Calu3 (cell line): ENCODE measurements at places on chromosomes 16 and 17.
A peak's percentile ranks its signal among the peaks of the same experiment; 100 is the strongest.

DNA sequence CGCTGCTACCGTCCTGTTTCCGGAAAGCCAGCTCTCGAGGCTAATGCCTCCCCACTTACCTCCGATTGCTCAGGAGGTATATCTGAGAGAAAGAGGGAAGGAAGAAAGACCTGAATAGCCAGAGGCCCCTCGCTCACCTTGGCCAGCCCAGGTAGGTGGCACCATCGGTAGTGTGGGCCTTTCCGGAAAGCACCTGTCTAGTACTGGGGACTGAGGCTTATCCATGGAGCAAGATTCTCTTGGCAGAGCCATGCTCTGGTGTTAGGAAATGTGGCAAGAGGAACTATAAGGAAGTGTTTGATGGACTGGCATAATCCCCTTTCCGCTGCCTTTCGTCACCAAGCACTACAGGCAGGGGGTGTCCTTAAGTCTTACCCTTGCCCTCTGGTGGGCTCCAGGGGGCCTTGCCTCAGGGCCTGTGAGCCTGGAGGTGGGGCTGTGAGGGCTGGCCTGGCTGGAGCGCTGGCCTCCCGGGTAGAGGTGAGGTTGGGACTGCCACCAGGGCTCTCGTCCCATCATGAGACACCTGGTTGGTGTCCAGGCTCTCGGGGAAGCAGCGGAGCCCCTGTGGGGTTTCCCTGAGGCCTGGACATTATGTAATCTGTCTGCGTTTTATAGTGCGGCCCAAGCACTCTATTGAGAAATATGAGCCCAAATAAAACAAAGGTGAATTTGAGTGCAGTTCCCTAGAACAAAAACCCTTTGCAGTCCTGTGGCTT is 2.9 kb downstream of the CMIP start:
- peak; percentile 67 for DNase-seq

GRCh38 chr16:87996962-87997880 is 46.0 kb downstream of the BANP start:
- DNase-seq: no peak

- peak; percentile 78 for DNase-seq
Measured at GRCh38 chr17:71976011-71976649, 144.7 kb upstream of the SOX9 start.

- no peak for DNase-seq
Measured at GRCh38 chr17:33154869-33155455, 138.1 kb downstream of the ASIC2 start.

GRCh38 chr17:79294459-79295071 is 219.9 kb downstream of the ENGASE start:
- peak; percentile 71 for DNase-seq

- no peak for DNase-seq
Measured at GRCh38 chr16:71855937-71856662, 10.3 kb downstream of the ATXN1L start.

GRCh38 chr17:50634224-50634914 is at the start of gene ABCC3:
TSS of gene ABCC3 (plus strand) at chr17:50634881. CDS start at chr17:50634937, 56 bp downstream.
- DNase-seq: peak; percentile 84

- DNase-seq: peak; percentile 69
Measured at GRCh38 chr17:18950944-18951905, 740 bp upstream of the SLC5A10 start.

DNA sequence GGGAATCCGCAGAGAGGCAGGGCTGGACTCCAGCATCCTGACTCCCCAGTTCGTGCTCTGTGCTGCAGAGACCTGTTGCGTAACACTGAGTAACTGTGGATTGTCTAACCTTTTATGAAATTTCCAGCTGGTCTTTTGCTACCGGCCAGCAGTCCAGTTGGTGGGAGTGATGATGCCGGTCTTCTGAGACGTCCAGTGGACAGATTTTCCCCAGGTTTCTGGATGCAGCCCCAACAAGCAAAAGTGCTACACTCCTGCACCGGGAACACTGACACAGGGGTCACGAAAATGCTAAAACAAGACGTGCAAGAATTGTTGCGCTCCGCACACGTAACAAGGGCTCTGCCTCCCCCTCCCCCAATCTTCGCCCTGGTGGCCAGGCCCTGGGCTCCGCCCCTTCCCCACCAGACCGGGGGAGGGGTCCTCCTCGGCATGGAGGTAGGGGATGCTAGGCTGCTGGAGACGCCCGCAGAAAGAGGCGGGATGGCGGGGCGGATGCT is 701 bp upstream of the MRC2 start:
- DNase-seq: no peak

DNA sequence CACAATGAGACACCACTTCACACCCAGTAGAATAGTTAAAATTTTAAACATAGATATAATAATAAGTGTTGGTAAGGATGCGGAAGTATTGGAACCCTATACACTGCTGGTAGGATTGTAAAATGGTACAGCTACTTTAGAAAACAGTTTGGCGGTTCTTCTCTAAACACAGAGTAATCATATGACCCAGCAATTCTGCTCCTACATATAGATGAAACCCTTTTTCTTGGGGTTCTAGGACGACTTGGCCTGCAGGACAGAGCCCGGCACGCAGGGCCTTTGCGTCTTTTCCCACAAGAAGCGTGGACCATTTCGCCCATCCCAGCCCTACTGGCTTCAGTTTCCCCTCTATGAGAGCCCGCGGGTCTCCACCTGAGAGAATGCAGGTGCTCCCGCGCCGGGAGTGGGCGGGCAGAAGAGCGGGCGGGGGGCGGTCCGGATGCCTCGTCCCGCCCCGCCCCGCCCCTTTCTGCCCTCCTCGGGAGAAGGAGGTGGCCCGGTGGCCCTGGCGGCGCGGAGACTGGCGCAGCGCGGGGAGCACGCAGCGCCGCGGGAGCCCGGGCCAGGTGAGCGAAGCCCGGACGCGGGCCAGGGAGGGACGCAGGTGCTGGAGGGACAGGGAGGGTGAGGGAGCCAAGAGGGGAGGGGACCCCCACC is at the start of gene SDR42E2:
SDR42E2 (plus strand) TSS at position 508 of the 657 bp plus-strand sequence. CDS start 3,077 bp downstream, outside the sequence.
- DNase-seq: peak; percentile 19

DNA sequence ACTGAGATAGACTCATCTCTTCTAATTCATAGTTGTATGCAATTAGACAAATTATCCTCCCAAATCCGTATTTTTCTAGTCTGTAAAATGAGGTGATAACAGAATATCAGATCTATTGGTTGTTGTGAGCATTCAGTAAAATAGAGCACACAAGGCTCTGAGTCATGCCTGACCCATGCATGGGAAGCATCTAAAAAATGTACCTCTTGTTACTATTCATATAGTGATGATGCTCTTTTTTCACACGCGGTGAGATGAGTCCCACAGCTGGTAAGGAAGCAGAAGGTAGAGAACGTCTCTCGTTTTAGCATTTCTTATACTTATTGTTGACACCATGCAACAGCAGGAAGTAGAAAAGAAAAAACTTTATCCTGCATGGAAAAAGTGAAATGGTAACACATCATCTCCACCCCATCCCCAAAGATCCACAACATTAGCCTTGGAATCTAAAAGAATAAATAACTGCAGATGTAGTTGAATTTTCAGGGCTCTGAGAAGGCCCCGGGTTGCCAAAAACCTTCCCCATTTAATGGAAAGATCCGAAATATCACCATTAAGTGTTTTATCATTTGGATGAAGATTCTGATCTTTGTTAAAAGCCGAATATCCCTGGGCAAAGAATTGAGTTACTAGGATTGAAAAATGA is 215.6 kb downstream of the TMEM114 start:
- no peak for DNase-seq

- DNase-seq: no peak
Measured at GRCh38 chr16:4395055-4395726, 21.2 kb downstream of the CORO7 start.

DNA sequence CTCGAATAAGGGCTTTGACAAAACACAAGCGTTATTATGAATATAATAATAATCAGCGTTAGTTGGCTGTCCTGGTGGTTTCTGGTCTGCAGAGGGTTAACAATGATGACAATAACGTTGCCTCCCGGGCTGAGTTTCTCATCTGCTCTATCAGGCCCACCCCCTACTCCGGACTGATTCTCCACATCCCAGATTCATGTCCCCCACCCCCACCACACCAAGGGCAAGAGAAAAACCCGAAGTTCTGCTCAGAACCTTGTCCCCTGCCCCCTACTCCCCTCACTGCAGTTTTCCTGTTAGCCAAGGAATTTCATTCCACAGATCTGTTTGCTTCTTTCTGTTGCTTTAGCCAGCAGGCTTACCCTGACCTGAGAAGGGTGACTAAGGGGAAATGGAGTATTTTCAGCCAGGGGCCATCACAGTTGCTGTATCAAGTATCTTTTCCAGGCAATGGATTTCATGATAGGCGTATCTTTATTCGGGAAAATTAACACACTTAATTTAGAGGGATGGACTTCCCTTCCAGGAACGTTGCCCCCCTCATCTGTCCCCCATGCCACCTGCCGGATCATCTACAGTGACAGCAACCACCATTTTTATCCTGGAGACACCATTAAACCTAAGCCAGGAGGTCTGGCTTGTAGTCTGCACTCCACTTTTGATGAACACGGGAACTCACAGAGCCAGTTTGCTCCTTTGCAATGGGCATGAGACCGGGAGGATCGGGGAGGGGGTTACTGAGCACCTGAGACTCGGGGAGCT is 23.7 kb downstream of the ALOX15 start:
- no peak for DNase-seq

DNA sequence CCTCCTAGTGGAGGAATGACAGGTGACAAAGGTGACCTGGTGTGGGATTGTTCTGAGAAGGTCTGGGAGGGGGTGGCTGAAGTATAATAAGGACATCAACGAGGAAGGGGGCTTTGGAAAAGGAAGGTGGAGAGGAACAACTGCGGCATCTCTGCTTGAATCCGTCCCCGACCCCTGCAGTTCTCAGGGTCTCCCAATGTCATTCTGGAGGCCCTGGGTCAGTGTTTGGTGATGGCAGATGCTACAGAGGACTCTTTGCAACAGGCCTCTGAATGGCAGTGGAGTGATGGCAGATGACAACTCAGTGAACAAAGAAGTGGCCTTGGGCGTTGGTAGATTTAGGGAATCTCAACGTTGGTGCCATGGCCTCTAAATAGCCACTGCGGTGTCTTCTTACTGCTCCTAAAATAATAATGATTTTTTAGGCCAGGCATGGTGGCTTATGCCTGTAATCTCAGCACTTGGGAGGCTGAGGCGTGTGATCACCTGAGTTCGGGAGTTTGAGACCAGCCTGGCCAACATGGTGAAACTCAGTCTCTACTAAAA is 1.3 kb downstream of the ENGASE start:
- no peak for DNase-seq

- DNase-seq: no peak
Measured at GRCh38 chr16:20846030-20846429, 39.7 kb downstream of the REXO5 start.

- DNase-seq: no peak
Measured at GRCh38 chr16:81530296-81530721, 85.7 kb downstream of the CMIP start.

GRCh38 chr16:22296225-22297113 is 740 bp upstream of the POLR3E start:
- DNase-seq: no peak

GRCh38 chr16:17555176-17555575 is 84.4 kb upstream of the XYLT1 start:
- no peak for DNase-seq

GRCh38 chr17:79301469-79301868 is 226.8 kb downstream of the ENGASE start:
- DNase-seq: no peak

GRCh38 chr17:28216528-28216927 is 102.5 kb upstream of the TMEM97 start:
- no peak for DNase-seq
